ENCODE measurements at places on chromosomes 2 and 18.

DNA sequence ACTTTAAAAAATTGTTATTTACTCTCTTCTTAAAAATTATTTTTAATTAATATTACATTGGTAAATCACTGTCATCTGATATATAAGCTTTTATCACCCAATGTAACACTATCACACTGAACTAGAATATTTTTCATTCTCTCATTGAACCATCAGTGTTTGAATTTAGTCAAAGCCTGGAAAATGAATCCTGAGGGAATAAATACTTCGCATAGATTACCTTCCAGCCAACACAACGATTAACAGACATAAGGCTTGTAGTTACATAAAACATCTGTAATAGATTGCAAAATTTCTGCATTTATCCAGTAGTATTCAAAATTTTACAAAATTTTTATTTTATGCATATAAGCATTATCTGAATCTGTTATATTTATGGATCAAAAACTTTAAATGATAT is 314.9 kb downstream of the ERBB4 start:
- no peak for DNase-seq

- DNase-seq: no peak
Measured at GRCh38 chr2:155513248-155513647, 814.8 kb downstream of the KCNJ3 start.

- DNase-seq: no peak
Measured at GRCh38 chr2:62870966-62871365, 165.5 kb downstream of the EHBP1 start.

DNA sequence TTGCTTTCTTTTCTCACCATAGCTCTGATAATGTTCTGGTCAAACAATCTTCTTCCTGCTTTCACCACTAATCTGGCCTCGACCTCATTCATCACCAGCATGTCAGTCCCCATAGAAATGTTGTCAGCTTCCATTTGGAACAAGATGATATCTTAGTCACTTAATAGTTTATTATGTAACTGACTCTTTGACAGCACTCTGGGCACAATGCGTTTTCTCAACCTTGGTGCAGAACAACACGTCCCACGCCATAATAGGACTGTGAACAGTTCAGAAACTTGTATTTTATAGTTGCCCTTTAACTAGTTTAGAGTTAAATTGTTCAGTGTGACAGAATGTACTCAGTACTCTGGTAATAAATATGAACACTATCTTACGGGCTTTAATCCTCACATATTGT is 106.0 kb downstream of the MC4R start:
- no peak for DNase-seq

GRCh38 chr2:226836548-226836885 is 663 bp downstream of the RHBDD1 start:
- no peak for DNase-seq

DNA sequence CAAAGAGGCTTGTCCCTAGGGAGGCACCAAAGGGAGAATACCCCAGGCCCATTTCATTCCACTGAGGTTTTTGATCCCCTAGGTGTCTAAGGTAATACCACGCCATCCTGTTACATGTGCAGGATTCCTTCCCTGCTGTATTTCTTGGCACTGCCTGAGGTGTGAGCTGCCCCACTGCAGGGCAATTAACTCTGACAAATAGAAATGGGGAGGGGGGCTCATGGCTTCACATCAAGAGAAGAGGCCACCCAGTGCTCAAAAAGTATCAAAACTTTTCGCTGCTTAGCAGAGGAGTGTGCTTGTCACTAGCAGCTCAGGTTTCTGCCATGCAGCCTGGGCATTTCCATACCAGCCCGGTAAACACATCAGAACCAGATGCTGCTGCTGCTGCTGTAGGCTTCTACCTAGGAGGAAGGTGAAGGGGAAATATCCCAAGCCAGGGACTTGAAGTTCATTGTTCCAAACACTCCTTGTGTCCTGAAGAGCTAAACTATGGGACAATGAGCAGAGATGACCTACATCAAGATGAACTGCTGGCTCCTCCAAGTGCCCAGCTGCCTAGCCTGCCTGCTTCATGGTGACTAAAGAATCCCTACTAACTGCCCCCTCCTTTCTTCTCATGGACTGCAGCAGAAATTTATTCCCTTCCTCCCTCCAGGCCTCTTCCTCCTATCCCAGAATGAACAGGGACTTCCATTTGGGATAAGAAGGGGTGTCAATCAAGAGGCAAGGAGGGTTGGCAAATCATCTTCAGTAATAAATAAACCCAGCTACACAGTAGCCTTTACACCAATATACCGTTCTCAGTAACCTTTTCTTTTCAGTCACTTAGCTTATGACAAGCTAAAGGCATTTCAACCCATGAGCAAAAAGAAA is 16.4 kb downstream of the POU3F3 start:
- no peak for DNase-seq

DNA sequence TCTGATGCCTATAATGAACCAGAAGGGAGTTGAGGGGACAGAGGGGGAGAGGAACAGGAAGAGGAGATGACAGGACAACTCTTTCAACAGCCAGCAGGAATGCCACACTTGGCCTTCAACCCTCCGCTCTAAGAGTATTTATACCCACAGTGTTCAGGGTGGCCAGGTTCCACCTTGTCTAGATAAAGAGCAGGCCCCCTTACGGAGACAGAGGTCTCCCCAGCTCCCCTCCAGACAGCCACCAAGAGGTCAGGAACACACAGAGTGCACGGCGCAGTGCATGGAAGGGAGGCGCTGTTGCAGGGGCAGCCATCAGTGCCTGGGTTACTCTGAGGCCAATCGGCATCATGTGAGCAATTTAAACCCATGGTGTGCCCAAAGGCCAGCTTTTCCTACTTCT is 176.9 kb downstream of the SMAD7 start:
- DNase-seq: no peak

DNA sequence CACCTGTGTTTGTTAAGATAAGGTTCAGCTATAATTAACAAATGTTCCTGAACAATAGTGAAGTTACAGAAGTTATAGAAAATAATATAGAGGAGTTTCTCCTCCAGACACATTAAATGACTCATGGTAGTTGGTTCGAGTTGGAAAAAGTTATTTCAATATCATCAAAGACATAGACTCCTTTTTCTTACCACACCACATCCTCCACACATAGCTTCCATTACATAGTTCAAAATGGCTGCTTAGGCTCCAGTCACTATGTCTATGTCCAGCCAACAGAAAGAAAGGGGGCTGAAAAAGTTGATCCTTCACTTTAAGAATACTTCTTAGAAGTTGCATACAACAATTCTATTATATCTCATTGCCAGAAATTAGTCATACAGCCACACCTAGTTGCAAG is 50.7 kb downstream of the DYNAP start:
- DNase-seq: no peak

- DNase-seq: no peak
Measured at GRCh38 chr2:135791418-135792190, 45.4 kb downstream of the LCT start.
